ENCODE measurements at places on chromosomes 2 and 18.
A peak's percentile ranks its signal among the peaks of the same experiment; 100 is the strongest.

- DNase-seq, result no peak
Observed at GRCh38 chr2:206635015-206635414, 7.3 kb upstream of the FAM237A start.

GRCh38 chr2:218129458-218130135 is 3.8 kb downstream of the CXCR2 start:
- DNase-seq, result no peak

DNA sequence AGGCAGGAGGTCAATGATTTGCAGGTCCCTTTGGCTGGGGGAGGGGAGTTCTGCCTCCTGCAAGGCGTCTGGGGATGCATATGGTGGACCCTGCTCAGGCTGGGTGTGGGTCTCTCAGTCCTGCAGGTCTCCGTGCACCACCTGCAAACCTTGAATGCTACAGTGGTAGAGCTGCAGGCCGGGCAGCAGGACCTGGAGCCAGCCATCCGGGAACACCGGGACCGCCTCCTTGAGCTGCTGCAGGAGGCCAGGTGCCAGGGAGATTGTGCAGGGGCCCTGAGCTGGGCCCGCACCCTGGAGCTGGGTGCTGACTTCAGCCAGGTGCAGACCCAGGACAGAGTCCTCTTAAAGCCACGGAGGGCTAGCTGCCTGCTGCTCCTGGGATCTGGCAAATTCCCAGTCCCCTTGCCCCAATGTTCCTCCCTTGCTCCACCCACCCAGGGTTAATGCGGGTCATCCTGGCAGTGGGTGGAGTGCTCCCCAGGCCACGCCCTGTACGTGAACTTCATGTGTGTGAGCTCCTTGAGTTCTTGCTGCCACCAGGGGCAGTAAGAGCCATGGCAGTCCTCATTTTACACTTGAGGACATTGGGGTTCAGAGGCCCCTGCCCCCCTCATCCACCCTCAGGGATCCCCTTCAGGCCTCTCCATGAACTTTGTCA is 3.1 kb downstream of the PROM2 start:
- DNase-seq, result no peak

DNA sequence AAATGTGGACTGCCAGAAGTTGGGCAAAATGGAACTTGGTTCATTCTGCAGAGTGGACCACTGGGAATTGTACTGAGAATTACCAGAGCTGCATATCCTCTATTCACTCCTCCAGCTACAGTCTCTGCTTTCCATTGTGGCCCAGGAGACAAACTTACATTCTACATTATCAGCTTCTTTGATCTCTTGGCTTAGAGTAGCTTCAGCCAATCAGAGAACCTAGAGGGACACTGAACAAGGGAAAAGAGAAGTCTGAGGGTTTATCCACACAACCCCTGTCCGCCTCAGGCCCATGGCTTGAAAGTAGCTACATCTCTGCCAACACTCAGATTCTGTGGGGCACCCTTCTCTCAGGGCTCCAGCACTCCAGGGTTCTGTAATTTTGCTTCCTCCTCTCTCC is 251.1 kb downstream of the TRIB2 start:
- DNase-seq, result no peak

GRCh38 chr2:175935289-175936181 is 66.5 kb downstream of the LNPK start:
- no peak for DNase-seq

DNA sequence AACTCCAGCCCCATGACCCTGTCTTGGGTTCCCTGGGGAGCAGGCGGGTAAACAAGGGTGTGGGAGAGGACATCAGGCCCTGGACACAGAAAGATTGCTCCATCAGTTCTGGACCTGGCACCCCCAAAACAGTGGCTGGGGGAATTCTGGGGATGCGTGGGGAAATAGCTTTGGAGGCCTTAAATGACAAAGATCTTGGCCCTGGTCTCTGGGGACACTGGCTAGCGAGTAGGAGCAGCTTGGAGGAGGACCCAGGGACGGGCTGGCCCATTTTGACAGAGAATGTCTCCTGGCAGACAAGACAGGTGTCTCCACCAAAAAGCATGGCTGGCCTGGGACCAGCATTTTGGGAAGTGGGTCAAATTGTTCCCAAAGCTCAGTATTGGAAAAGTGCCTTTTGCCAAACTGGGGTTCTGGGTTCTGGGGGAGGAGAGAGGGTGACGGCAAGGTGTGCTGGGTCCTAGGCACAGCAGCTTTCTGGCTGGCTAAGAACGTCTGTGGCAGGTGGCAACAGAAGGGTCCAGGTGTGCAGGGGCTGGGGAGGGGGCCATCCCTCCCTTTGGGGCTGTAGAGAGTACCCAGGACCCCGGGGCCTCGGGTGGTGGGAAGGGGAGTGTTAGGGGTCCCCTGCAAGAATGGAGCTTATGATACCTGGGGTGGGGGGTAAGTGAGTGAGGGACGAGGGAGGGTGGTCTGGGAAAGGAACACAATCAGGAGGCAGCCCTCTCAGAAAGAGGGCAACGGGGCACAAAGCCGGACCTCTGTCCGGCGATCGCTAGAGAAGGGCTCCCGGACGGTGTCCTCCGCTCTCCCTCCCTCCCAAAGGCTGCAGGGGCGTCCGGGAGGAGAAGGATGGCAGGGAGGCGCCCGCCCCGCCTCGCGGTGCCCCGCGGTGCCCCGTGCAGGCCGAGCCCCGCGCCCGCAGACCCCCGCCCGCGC is 556 bp downstream of the CYRIA start:
- DNase-seq, result no peak

- DNase-seq, result no peak
Observed at GRCh38 chr18:70622622-70623419, 334.0 kb downstream of the SOCS6 start.

DNA sequence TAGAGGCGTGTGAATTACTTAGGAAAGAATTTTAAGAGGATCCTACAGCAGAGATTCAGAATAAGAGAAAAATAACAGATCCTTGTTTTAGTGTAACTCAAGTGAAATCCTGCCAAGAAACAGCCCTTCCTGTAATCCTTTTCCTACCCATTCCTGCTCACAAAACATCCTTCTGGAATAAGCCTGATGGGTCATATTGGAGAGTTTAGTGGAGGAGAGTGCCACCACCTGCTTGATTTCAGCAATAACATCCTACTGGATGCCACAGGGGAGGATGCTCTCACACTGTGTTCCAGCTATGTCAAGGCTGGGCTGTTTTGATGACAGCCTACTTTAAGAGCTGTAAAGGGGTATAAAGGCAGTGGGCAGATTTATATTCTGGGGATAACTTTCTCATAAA is 54.8 kb upstream of the CCDC178 start:
- peak; percentile 31 for DNase-seq

GRCh38 chr2:224293976-224294375 is 107.9 kb downstream of the FAM124B start:
- no peak for DNase-seq

GRCh38 chr2:175136334-175137215 is 31.4 kb downstream of the ATF2 start:
- no peak for DNase-seq

GRCh38 chr2:55550368-55551102 is 31.0 kb downstream of the CFAP36 start:
- DNase-seq, result no peak

DNA sequence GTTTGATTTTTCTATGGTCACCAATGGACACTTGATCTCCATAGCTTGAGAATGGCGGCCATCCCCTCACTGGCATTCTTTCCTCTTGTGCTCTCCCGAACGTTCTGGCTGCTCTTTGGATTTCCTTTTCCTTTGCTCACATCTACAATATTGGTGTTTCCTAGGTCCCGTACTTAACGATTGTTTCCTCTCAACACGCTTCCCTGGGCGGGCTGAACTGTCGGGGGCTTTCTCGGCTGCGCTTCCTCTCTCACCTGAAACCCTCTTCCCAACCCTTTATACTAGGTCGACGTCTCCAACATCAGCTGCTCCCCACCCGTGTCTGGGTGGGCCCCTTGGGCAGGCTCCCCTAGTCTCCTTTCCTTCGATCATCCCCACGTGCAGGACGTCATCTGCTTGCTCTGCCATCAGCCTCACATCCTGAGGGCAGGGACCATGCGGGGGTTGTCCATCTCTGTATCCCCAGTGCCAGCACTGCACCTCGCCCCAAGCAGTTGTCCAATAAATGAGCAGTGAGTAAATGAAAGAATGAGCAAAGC is 634 bp upstream of the DIS3L2 start:
- no peak for DNase-seq

DNA sequence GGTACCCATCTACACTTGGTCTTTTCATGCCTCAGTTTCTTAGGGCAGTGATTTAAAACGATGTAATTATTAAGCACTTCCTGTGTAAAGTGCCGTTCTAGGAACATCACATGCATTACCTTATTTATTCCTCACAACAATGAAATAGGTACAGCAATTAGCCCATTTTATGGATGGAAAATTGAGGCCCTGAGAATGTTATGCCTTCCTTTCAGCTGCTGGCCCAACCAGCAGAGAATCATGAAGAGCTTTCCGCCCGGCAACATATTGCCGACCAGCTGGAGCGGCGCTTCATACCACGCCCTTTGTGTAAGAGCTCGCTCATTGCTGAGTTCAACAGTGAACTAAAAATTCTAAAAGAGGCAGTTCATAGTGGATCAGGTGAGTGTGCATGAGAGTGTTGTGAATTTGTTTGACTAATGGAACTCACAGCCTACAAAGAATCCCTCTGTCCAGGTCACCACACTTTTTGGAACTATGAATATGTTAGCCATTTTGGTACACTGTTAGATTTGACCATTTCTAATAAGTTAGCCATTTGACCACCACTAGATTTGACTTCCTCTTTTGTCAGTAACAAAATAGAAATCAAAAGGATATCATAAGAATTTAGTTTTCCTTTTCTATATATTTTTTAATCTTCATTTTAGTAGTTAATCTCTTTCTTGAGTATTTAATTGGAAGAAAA is 25.6 kb upstream of the RPE start:
- DNase-seq, result no peak

DNA sequence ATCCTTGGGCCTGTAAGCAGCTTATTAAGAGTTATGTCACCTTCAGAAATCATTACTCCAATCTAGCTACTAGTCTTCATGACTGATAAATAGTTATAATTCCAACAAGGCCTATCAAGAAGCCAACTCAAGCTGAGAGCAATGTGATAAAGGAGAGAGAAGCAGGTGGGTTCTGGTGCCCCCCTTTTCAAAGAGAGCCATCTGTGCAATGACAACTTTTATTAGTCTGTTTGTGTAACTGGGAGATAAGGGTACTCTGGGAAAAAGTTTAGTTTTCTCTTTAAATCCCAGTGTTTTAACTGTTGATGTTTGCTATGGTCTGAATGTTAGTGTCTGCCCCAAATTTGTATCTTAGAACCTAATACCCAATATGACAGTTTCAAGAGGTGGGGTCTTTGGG is 60.6 kb downstream of the CCDC93 start:
- no peak for DNase-seq

DNA sequence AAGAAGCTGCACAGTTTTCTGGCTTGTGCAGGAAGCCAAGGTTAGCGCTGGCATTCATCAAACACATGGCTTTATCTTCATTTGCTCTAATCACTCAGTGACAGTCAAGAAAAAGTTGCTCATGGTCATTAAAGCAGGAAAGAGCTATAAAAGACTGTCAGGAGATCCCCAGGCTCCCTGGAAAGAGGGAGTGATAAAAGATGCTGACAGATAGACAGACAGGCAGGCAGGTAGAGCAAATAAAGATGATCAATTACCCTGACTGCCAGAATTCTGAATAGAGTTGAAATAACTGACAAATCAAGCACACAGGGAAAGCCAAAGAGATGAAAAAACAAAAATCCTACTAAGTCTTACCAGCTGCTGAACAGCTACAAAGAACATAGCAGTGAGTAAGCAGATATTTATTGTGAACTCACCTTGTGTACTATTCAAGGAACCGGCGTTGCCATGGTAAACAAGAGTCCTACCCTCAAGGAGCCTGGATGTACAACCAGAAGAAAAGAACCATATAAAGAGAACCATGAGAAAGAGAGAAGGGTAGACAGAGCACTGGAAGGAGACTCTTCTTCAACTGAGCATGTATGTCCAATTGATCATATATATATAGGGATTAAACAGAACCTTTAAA is 68.0 kb downstream of the RNF152 start:
- no peak for DNase-seq

DNA sequence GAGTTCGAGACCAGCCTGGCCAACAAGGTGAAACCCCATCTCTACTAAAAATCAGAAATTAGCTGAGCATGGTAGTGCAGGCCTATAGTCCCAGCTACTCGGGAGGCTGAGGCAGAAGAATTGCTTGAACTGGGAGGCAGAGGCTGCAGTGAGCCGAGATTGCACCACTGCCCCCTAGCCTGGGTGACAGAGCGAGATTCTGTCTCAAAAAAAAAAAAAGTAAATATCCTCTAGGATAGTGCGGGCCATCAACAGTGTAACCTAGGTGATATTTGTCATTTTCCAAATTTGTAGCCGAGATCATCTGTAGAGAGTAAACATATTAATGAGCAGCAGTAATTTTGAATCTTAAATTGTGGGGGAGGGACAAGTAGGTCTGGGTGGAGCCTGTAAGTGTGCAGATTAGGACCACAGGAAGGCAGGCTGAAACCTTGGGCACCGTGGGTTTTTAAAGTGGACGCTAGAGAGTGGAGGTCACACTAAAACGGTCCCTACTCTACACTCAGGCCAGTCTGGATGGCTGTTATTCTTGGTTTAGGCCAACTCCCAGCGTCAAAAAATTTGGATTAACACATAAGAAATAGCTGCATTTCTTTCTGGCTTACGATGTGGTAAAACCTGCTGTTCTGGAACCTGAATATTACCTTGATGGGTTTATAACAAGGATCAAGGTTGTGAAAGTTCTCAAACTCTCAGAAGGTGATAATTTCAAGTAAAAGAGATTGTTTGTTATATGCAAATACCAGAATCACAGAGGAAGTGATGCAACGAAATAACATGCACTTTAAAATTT is 22.7 kb upstream of the TET3 start:
- DNase-seq, result no peak

GRCh38 chr18:34977838-34978532 is 63.2 kb upstream of the MAPRE2 start:
- DNase-seq, result no peak

GRCh38 chr2:64825831-64826491 is 163.2 kb upstream of the SLC1A4 start:
- no peak for DNase-seq

GRCh38 chr2:49801898-49802450 is 647.7 kb upstream of the FSHR start:
- no peak for DNase-seq

GRCh38 chr2:241914542-241914941 is 45.0 kb downstream of the RTP5 start:
- DNase-seq, result no peak

DNA sequence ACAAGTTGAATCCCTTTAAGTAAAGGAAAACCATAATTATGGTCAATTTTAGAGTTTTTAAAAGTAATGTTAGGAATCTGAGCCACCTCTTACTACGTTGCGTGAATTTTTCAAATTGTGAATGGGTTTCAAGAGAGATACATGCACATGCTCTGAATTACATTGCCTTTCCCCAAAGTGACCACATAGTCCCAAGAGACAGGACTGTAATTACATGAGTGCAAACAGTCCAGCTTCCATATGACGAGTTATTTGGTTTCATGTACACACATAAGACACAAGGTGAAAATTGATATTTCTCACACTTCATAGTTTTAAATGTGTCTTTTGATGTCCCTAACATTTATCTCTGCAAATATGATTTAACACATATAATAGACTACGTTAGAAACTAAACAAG is 850.8 kb downstream of the LRP1B start:
- DNase-seq, result no peak

GRCh38 chr2:113711851-113712250 is 44.6 kb downstream of the SLC35F5 start:
- no peak for DNase-seq

- no peak for DNase-seq
Observed at GRCh38 chr2:239259603-239260298, 141.1 kb downstream of the HDAC4 start.

GRCh38 chr18:77015169-77015568 is 117.4 kb downstream of the MBP start:
- no peak for DNase-seq

Measured in NCI-H2081 treated with DMSO at 0.1 percent for 48 hours (cell line).